ENCODE measurements at places on chromosomes 4 and X.

- no peak for DNase-seq
Observed at GRCh38 chrX:75547783-75548182, 24.9 kb upstream of the ZDHHC15 start.

DNA sequence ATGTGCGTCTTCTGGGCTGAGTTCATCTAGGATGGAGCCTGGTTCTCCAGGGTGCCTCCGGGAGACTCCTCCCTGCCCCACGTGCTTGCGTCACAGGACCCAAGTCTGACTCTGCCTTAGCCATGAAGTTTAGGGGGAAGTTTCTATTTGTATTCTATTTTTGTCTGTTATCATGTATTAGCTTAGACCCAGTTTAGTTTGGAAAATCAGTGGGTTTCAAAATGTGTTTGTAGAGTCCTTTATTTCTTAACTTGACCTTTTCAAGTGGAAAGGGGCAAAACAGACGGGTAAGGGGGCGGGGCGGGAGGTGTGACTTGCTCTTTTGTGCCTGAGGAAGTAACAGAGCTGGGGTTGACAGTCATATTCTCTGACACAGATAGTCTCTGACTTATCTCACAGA lies 86.0 kb downstream of the HTT start:
- DNase-seq, result no peak

- no peak for DNase-seq
Observed at GRCh38 chr4:84159762-84160161, 339.3 kb downstream of the NKX6-1 start.

DNA sequence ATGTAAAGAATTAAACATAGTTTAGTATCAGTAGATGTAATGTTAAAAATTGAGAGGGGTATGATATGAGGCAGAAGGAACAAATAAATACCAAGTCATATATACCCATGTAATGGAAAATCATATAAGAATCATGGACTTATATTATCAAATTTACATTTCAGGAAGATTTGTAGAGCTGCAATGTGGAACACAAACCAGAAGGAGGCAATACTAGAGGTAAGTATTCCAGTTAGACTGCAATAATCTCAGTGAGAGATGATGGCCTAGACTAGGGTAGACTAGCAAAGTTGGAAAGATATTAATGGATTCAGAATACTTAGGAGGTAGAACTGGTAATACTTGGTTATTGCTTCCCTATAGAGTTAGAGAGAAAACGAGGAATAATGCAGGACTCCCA lies 603.0 kb upstream of the KLHL4 start:
- no peak for DNase-seq

- no peak for DNase-seq
Observed at GRCh38 chr4:4521731-4522130, 20.1 kb downstream of the STX18 start.

DNA sequence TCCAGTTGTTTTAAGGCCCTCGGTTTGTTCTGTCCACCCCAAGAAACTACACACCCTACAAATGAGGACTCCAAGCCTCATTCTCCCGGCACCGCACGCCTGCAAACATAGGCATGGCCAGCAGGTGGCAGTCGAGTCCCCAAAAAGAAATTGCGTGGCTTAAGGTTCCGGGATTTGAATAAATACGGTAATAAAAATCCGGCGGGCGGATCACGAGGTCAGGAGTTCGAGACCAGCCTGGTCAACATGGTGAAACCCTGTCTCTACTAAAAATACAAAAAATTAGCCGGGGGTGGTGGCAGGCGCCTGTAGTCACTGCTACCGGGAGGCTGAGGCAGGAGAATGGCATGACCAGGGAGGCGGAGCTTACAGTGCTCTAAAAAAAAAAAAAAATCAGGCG lies 21.8 kb upstream of the CSF2RA start:
- DNase-seq, result peak; percentile 93

DNA sequence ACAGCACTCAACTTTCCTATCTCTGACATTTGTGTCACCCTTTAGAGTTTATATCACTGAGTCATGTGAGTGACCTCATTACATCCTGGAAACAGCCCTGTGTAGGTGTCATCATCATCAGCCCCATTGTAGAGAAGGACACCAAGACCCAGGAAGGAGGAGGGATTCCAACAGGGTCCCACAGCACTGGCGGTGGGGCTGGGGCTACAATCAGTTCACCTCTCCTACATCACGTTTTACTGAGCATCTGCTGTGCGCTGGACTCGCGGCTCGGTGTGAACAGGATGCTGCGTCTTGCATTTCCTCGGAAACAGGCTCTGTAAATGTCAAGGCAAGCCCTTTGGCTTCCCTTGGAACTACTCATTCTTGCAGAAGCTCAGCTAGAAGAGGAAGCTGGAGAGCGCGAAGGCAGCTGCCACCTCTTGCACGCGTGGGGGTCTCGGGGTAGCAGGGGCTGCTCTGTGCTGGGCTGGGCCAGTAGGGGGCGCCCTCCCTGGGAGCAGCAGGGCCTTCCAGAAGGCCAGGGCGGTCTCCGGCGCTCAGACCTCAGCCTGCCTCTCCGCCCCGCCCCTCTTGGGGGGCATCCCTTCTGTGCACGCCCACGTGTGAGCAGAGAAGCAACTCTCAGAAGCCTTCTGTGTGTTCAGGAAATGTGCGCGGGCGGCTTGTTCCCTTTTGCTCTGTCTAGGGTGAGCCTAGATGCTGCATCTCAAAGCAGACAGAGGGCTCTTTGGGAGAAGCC lies 29.0 kb downstream of the REELD1 start:
- peak; percentile 54 for DNase-seq

- DNase-seq, result no peak
Observed at GRCh38 chr4:68736813-68737212, 66.4 kb upstream of the UGT2B15 start.

DNA sequence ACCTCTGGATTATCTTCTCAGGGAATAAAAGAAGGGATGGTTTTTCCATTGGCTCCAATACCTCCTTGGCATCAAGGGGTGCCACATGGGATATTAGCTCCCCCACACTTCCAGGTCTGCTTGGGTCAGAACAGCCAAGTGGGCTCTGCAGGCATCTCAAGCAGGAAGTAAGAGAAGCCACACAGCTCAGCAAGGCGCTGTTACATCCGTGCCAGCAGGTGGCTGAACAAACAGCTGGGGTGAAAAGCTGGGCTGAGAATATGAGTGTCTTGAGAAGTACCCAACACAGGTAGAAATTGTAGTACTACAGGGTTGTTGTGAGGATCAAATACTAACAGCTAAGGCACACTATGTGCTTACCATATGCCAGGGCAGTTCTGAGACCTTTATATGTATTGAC lies 76.7 kb upstream of the TMEM150C start:
- no peak for DNase-seq

DNA sequence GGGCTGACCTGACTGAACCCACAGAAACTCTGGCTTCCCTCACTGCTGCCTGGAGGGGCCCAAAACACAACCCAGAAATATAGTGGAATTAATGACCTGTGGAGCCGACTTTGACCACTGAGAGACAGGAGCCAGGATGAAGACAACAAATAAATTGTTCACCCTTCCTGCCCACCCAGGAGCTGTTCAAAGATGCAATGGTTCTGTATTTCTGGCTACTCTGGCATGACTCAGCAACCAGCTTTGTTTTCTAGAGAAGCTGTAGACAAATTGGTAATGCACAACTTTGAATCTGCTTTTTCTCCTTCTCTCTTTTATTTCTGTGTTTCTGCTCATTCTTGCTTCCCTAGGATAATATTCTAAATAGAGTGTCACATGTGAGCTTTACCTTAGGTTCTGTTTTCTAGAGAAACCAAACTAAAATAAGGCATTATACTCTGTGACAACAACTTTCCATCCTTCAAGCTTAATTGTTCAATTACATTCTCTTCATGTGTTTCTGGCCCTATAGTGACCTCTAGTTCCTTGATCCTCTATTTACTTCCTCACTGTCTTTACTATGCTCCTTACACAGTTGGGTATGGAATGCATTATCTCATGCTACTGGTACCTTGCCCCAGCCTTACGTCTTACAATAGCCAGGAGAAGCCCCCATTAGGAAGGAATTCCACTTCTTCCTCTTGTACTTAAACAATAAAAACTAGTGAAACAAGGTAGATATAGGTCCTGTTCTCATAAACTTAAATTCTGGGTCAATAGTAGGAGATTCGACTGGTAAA lies 6.5 kb upstream of the PRKG2 start:
- no peak for DNase-seq

DNA sequence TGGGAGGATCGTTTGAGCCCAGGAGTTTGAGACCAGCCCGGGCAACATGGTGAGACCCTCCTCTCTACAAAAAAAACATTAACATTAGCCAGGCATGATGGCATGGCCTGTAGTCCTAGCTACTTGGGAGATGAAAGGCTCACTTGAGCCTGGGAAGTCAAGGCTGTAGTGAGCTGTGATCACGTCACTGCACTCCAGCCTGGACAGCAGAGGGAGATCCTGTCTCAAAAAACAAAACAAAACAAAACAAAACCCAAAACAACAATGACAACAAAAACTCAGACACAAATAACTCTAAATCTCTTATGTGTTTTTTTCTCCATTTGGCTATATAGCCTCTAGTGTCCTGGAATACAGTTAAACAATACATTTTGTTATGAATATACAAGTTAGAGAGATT lies 127.3 kb upstream of the STK26 start:
- no peak for DNase-seq

- no peak for DNase-seq
Observed at GRCh38 chrX:132267392-132267791, 48.1 kb upstream of the RAP2C start.

DNA sequence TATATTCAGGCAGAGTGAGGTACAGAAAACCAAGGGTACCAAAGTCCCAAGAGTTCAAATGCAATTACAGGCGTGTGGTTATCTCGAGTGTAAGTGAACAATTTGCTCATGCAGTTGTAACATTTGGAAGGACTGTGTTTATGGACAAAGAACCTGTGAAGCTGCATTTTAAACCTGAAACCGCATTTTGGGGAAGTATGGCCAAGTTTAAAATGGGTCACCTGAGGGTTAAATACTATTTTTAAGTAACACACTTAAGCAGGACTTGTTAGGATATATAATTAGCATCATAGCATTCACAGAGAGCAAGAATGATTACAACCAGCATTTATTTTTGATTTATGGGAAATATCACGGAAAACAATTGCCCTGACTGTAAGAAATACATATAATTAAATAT lies 79.1 kb upstream of the LCORL start:
- no peak for DNase-seq

GRCh38 chr4:76772498-76773106 lies 125.3 kb downstream of the SOWAHB start:
- no peak for DNase-seq

- peak; percentile 12 for DNase-seq
Observed at GRCh38 chr4:15238720-15239119, 189.1 kb upstream of the C1QTNF7 start.

- peak; percentile 62 for DNase-seq
Observed at GRCh38 chr4:48944756-48945241, 38.2 kb upstream of the OCIAD2 start.

DNA sequence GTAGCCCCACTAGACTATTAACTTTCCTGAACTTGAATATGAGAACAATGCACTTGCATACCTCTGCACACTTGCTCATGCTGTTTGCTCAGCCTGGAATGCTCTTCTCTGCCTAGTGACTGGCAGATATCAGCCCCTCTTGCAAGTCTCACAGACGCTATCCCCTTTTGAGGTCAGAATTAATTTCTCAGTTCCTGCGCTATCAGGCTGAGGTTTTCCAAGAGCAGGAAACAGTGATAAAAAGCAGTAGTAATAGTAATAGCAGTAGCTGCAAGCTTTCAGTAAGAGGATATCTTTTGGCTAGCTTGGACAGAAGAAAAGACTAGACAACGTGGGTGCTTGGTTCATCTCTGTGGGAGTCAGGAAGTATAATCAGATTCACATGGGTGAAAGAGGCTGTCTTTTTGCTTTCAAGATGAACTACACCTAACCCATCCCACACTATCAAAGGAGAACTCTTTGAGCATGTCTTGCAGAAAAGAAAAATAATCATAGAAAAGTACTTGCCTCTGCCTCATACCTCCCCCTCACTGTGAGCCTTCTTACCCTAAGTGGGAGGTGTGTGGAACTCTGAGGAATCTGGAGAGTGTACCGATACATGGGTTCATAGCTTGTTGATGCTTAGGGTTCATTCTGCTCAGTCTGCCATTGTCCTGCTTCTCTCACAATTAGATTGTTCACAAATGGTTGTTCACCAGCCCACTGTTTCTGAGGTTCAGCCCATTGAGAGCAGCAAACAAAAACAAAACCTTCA lies 11.3 kb upstream of the DRP2 start:
- no peak for DNase-seq

DNA sequence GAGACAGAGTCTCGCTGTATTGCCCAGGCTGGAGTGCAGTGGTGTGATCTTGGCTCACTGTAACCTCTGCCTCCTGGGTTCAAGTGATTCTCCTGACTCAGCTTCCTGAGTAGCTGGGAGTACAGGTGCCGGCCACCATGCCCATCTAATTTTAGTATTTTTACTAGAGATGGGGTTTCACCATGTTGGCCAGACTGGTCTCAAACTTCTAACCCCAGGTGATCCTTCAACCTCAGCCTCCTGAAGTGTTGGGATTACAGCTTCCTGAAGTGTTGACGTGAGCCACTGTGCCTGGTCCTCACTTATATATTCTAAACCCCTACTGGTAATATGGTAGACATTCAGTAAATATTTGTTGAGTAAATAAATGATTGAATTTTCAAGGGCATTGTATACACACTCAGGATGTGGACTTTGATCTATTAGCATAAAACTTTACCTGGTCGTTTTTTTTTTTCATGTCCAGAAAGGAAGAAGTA lies 33.0 kb downstream of the MTHFD2L start:
- no peak for DNase-seq

GRCh38 chr4:182593402-182593801 lies 323.8 kb downstream of the DCTD start:
- no peak for DNase-seq

GRCh38 chrX:154372612-154373022 lies 1.8 kb downstream of the FLNA start:
- no peak for DNase-seq

GRCh38 chr4:76996445-76996844 lies 46.9 kb downstream of the SEPTIN11 start:
- no peak for DNase-seq

DNA sequence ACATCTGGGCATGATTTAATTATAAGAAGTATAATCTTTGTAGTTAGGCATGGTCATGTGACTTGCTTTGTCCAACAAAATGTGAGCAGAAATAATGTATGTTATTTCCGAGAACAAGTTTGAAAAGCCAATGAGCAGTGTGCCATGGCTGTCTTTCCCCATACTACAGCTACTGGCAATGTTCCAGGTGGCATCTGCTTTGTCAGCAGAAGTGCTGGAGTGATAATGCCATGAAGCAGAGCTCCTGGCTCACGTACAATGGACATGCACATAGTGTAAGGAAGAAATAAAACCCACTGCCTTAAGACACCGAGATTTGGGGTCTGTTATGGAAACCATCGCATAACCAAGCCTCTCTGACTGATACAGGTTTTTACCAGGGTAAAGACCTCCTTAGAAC lies 212.6 kb upstream of the RASGEF1B start:
- no peak for DNase-seq

DNA sequence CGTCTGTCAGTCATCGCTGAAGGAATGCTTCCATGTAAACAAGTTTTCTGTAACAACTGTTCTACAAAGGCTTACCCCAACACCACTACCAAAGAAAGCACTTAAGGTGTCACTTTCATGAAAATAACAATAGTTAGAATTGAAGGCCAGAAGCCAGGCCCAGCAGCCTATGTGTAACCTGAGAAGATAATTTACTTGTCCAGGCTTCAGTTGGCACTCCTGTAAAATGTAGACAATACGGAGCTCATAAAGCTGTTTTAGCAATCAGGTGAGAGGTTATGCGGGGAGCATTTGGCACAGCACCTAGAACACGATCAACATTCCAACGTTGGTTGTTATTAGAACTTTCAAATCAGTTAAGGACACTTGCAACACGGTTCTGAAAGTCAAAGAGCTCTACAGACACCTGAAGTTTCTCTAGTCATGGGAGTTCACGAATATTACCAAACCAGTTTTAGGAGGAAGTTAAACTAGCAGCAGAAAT lies 15.7 kb downstream of the ADGRA3 start:
- no peak for DNase-seq
